DMS53 (cell line): ENCODE measurements at places on chromosomes 1 and 21.

GRCh38 chr1:17632541-17633184, 93.2 kb downstream of the ARHGEF10L start:
- DNase-seq, result no peak

- no peak for DNase-seq
Measured at GRCh38 chr1:95154096-95154495, 36.9 kb downstream of the TLCD4 start.

DNA sequence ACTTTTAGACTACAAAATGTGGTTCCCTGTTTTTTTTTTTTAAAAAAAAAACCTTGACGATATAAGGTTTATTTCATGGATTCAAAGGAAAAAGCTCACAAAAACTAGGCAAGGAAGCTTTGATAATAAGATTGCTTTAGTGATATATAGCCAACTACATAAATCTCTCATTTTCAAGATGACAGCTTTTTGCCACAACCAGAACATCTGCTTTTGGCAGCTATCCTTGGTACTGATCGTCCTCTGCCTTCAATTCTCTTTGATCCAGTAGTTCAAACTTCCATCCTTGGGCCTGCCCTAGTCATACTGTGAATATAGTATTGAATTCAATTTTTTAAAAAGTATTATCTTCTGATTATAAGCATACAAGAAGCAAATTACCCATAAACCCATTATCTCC, 72.9 kb upstream of the CD53 start:
- no peak for DNase-seq

DNA sequence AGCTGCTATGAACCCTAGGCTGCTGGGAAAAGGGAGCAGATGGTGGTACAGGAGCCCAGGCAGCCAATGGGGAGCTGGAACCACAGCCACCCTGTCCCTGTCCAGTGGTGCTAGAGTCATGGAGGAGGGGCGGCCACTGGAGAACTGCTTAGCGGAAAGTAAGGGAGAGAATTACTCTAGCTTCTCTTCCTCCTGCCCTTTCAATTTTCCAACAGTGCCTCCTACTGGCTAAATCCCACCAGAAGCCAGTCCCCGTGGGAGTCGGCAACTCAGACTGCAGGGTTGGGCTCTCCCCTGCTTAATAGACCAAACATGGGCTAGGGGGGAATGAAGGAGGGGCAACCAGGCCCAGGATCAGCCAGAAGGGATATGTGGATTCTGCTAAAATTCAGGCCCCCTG, 154.5 kb downstream of the ACTL8 start:
- no peak for DNase-seq

DNA sequence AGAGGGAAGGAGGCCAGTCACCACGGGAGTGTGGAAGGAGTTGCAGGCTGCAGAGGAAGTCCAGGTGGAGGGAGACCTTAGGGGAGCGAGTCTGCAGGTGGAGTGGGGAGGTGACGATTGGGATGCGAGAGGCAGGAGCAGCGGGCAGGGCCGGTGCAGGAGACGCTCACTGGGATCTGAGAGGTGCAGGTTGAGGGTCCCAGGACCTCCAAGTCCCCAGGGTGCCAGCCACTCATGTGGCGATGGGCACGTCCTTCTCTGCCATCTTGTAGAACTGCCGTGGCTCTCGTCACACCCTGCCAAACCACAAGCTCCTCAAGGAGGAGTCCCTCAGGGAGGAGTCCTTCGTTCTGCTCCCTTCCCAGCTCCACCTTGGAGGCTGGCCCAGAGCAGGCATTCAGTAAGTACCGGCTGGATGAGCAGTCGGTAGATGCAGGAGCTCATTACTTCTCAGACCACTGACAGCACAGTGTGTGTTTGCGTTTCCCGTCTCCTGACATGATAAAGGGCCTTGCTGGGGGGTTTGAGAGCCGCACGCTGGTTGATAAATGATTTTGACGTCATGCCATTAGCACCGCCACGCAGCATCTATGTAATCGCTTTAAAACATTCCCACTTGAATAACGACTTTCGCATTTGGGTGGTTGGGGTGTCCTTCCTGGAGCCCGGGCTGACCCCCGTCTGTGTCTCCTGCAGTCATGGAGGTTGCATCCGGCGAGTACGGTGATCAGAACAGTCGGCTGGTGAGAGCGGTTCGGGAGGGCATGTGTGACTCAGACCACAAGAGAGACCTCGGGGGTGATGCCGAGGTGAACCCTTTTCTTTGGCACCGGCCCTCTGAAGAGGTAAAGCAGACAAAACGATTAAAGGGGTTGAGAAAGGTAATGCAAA, 27.8 kb downstream of the TFF3 start:
- DNase-seq, result no peak

GRCh38 chr21:36636016-36636415, 62.9 kb upstream of the SIM2 start:
- no peak for DNase-seq

- no peak for DNase-seq
Measured at GRCh38 chr1:22727873-22728272, 17.2 kb downstream of the EPHB2 start.

DNA sequence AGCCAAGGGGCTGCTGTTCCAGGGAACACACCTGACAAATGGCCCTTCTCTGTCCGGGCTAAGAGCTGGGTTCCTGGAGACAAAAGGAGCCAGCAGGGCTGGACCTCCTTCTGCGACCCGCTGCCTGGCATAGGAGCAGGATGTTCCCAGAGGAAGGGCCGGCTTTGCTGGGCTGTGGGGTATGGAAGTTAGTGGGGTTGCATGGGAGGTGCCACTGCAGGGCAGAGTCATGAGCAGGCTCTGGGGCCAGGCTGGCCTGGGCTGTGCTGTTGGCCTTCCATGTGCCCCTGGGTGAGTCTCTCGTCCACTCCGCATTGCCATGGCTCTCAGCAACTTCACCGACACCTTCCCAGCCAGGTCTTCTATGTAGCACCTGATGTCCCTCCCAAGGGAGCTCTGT, 507.6 kb downstream of the PTPRU start:
- no peak for DNase-seq

- no peak for DNase-seq
Measured at GRCh38 chr21:35593000-35593502, 467.3 kb downstream of the SETD4 start.

DNA sequence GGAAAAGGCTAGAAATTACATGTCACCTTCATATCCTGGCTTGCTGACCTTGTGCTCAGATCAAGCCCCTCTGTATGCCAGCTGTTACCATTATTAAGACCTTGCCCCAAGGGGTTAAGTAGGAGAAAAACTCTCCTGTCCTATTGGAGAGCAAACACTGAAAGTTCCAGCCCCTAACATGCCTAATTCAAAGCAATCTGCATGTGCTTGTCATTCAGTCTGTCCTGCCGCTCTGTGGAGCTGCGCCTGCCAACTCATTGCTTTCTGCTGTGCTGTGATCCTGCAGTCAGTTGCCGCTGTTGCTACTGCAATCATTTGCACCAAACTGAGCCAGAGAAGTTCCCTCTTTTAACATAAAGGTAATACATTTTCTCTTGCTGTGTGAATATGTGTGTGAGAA, 113.4 kb downstream of the DISP1 start:
- peak; percentile 96 for DNase-seq

DNA sequence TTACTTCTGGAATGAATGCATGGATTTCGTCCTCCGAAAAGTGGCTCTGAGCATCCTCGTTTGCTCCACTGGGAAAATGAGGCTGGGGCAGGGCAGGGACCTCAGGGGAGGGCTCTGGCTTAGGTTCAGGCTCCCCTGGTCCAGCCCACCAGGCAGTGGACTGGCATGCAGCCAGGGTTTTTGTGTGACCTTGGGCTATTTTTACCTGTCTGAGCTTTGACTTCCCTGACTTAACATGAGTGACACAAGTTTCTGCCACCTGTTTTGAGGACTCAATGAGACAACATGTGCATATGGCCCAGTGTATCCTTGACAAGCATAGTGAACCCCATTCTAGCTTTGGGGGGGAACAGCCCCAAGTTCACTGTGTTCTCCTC, 32.6 kb upstream of the EDN2 start:
- DNase-seq, result no peak

- no peak for DNase-seq
Measured at GRCh38 chr1:172851856-172852255, 193.0 kb downstream of the FASLG start.

DNA sequence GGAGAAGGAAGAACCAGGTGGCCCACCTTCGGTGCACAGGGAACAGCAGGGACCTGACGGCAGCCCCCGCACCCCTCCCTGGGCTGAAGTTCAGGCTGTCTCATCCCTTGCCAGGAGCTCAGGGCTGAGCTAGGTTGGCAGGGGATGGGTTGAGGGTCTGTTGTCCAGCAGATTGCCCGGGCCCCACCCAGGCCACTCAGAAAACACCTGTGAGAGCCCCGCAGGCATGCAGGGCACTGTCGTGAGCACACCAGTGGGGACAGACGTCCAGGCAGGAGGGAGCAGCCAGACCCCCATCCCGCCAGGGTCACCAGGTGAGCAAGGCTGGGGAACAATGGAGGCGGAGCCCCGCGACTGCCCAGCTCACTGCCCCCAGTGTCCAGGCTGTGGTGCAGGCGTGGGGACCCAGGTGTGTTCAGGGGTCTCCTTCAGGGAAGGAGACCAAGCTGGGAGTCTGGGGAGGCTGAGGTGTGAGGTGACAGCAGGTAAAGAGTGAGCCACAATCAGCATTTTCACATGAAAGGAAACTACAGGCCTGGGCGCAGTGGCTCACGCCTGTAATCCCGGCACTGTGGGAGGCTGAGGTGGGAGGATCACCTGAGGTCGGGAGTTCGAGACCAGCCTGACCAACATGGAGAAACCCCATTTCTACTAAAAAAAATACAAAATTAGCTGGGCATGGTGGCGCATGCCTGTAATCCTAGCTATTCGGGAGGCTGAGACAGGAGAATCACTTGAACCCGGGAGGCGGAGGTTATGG, 9.4 kb upstream of the SAMD11 start:
- no peak for DNase-seq

- DNase-seq, result no peak
Measured at GRCh38 chr1:186957314-186957713, 128.6 kb downstream of the PLA2G4A start.

- DNase-seq, result no peak
Measured at GRCh38 chr21:24852610-24853195, 754.6 kb downstream of the MRPL39 start.

DNA sequence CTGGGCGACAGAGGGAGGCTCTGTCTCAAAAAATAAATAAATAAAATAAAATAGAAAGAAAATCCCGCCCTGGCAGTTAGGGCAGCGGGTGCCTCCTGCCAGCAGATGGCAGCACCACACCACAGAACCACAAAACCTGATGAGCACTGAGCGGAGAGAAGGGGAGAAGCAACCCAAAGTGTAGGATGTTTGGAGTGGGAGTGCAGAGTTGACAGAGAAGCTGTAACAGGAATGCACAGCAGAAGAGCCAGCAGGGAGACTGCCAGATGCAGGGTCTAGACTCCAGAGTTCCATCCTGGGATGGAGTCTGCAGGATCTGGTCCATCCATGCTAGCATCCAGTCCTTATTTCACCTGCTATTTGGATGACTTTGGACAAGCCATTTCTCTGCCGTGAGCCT, 29.7 kb upstream of the KIRREL1 start:
- peak; percentile 80 for DNase-seq

DNA sequence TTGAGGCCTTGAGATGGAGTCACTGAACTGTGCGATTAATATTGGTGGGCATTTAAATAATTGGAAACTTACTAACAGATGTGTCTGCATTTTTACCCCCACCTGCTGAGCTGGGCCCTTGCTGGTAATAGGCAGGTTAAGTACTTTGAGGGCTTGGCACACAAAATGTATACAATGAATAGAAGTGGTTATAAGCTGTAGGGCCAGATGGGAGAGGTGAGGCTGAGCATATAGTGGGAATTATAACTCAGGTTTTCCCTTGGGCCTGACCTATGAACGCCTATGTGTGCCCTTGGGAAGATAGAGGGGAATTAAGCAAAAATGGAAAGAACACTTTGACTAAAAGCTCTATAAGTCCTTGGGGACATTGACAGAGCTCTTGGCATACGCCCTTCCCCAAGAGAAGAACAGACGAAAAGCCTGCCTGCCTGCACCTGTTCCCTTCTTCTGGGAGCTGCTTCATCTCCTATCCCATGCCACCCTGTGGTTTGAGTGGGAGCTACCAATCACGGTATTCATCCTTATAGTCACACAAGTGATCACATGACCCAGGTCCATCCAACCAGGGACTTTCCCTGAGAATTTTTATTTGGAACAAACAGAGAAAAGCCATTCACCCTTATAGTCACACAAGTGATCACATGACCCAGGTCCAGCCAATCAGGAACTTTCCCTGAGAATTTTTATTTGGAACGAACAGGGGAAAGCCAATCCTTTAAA, 260.7 kb upstream of the CSF3R start:
- no peak for DNase-seq

DNA sequence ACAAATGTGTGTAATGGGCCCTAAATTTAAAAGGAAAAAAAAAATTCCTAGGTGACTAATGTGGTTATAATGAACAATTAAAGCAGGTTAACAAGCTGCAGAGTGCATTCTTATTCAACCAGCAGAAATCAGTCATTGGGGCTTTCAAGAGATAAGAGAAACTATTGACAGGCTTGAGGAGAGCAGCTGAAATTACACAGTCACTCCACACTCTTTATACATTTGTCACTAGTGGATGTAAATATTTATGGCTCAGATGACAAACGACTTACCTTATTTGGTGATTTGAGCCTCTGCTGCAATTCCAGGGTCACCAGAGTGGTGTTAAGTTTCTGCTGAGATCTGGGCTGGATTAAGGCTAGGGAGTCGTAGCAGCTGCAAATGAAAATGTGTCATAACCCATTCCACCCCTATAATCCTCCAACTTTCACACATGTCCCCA, 896.3 kb downstream of the TTLL7 start:
- peak; percentile 98 for DNase-seq

GRCh38 chr1:145750426-145750825, 31.1 kb downstream of the CD160 start:
- DNase-seq, result no peak

- no peak for DNase-seq
Measured at GRCh38 chr1:83531521-83532309, 467.2 kb downstream of the TTLL7 start.

- DNase-seq, result no peak
Measured at GRCh38 chr21:37264808-37265207, 2.3 kb downstream of the VPS26C start.

- DNase-seq, result peak; percentile 100
Measured at GRCh38 chr1:54989473-54989872, 9.0 kb downstream of the TMEM61 start.

DNA sequence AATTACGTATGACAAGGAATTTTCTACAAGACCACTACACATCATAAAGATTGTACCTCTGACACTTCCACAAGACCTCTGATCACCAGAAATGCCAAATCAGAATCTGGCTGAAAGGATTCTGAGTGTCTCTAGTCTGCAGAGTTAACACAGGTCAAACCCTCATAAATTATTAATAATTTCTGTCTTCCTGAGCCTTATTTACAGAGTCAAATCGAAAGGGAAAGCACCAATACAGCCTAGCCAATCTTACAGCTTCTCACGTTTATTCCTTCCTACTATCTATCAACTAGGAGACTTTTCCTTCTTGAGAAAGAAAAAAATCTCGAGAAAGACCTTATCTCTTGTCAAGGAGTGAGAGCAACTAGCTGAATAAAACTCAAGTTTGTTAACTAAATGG, 2151.6 kb downstream of the MRPL39 start:
- no peak for DNase-seq

DNA sequence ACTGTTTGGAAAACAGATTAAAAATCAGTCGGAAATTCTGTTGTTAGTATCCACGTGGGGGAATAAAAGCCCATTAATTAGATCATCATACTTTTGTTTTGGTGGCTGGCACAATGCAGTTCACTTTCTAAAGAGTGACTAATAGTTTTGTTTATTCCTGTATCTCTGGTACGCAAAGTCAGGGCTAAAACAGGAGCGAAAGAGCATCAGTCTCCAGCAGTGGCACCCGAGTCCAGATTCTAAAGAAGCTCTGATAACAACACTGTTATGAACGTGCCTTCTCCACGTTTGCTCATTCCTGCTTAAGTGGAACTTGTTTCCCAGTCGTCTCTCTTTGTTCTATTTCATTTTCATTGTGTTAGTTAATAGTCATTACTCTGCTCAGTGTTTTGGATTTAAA, 69.6 kb downstream of the HSPA13 start:
- DNase-seq, result no peak
